ENCODE measurements at places on chromosomes 12 and 14.

DNA sequence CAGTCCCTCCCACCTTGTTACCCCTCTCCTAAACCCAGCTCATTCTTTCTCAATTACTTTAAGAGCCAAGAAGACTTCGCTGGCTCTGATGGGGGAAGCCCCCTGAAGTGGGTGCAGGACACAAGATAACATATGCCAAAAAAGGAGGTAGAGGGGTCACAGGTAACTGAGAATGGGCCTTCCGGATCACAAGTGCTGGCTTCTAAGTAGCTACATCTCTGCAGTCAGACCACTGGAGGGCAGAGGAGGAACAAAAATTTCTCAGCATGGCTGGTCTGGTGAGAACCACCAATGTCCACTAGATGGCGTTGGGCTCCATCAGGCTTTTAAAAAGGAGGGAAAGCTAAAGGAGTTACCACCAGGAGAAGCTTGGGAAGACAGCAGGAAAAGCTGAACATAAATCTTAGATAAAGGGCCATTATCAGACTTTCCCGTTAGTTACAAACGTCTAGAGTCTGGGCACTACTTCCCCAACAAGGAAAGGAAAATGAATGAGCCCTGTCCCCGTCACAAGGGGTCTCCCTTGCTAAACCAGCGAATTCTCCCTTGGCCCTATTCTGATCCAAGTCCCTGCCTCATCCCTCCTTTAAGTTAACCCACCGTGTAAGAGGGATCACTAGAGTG is 11.6 kb upstream of the CDH24 start:
- no peak for DNase-seq

- no peak for DNase-seq
Observed at GRCh38 chr14:35146711-35147149, 24.4 kb downstream of the PRORP start.

GRCh38 chr12:112216223-112216622 is 90.9 kb downstream of the TRAFD1 start:
- DNase-seq, result no peak

GRCh38 chr12:6646276-6647082 is 753 bp downstream of the ACRBP start:
- peak; percentile 55 for DNase-seq

DNA sequence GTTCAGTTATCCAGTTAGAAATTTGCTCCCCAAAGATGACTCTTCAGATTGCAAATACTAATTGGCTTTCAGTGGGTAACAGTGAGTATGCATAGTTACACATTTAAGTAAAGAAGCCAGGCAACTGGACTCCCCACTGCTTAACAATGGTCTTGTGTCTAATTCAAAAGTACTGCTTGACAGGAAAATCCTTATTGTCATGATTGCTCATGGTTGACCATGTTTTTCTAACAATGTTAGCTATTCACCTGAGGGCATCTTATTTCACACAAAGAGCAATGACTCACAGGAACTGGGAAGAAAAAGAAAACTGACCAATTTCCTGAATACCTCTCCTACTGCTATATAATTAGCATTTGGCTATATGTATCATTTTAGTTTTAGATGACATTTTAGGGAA is 33.7 kb upstream of the ALG10B start:
- DNase-seq, result peak; percentile 55

DNA sequence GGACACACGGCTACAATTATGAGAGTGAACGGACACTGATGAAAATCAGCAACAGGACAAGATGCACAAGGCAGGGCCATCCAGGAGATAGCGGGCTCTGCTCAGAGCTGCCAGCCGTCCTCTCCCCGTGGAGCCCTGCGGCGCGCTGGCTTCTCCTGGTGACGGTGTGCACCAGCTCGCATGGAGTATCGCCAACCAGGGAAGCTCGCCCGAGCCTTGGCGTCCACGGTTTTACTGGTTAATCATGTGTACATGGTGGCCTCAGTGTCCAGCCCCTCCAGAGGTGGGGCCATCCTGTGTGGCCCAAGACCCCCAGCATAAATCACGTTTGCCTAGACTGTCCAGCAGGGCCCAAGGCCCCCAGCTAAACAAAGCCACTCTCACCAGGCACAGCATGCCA is 31.2 kb upstream of the DYNC1H1 start:
- DNase-seq, result peak; percentile 60

GRCh38 chr12:62834406-62834805 is 100.5 kb downstream of the PPM1H start:
- no peak for DNase-seq

GRCh38 chr12:55707841-55708694 is at the start of gene ITGA7:
Gene ITGA7, minus strand, starts transcription at chr12:55707904. Its CDS starts 222 bp downstream, at chr12:55707682.
- DNase-seq, result peak; percentile 63

GRCh38 chr14:92430686-92431085 is 82.9 kb upstream of the RIN3 start:
- no peak for DNase-seq

GRCh38 chr12:121467638-121468498 is 68.0 kb downstream of the RNF34 start:
- DNase-seq, result peak; percentile 78

- no peak for DNase-seq
Observed at GRCh38 chr12:104024348-104024747, 25.6 kb downstream of the GLT8D2 start.

- DNase-seq, result no peak
Observed at GRCh38 chr12:125218952-125219351, 153.7 kb downstream of the AACS start.

DNA sequence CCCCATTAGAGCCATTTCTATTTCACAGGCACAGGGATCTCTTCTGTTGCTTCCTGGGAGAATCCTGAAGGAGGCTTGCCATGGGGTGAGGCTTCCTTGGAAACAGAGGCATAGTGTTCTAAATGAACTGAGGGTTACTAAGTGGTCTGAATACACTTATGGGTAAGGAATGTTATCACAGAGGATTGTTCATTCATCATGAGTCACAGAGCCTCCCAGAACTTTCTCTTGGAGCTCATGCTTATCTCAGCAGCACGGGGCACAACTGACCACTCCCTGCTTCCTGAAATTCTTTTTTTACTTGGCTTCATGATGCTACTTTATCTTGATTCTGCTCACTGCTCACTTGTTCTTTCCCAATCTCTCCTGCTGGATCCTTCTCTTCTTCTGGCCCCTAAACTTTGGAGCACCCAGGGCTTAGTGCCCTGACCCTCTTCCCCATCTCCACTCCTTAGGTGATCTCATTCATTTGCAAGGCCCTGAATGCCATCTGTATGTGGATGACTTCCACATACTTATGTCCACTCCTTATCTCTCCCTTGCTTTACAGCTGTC is 57.9 kb downstream of the ANO6 start:
- no peak for DNase-seq

GRCh38 chr12:31006416-31007152 is 67.1 kb upstream of the DDX11 start:
- no peak for DNase-seq

DNA sequence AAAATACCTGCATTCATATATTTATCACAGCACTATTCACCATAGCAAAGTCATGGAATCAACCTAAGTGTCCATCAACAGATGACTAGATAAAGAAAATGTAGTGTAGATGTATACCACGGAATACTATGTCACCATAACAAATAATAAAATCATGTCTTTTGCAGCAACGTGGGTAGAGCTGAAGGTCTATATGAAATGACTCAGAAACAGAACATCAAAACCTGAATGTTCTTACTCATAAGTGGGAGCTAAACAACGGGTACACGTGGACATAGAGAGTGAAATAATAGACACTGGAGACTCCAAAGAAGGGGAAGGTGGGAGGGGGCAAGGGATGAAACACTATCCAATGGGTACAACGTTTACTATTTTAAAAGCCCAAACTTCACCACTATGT is 37.9 kb downstream of the SLC38A1 start:
- DNase-seq, result no peak

GRCh38 chr12:67073336-67073735 is 195.8 kb upstream of the CAND1 start:
- no peak for DNase-seq

DNA sequence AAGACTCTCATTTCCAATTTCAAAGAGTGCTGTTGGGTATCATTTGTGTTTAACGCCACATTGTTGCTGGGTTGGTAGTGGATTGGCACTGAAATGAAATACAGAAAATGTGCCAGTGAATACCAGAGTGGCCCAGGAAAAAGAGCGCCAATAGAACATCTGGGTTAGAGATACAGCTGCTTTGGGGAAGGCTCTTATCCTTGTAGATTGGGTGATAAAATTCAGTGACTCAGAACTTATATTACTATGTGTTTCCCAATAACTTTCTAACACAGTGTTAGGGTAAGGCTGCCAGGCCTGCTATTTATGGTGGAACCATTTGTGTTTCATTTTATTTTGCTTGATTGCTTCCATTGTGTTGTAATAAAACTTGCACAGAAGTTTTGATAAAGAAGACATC is 168.2 kb upstream of the SSTR1 start:
- no peak for DNase-seq

DNA sequence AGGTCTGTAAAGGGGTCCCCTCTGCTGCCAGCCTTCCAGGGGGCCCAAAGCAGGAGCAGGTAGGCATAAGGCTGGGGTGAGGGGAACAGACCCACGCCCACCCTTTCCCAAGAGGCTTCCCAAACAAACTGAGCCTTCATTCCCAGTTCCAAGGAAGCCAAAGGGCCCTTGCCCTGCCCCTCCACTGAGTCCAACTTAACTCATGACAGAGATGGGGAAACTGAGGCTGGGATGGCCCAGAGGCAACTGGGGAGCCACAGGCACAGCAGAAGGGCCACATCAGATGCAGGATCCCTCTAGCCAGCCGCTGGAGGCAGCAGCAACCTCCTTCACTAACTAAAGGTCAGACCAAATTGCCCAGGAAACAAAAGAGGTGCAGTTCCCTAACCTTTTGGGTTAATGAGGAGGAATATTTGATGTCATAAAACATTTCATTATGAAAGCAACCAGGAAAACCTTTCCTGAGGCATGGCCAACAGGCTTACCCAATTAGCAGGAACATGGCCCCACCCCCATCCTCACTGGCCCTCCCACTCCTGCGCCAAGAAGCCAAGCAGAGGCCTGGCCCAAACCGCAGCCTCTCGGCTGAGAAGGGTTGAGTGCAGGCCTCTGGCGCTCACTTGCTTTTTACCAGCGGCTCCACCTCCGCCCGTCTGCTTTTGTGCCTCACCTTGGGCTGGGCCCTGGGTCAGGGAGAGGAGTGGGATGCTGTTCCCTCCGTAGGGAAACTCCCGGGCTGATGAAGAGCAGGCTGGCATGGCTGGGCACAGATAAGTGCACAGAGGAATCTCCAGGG is 293.5 kb upstream of the RTL1 start:
- no peak for DNase-seq

DNA sequence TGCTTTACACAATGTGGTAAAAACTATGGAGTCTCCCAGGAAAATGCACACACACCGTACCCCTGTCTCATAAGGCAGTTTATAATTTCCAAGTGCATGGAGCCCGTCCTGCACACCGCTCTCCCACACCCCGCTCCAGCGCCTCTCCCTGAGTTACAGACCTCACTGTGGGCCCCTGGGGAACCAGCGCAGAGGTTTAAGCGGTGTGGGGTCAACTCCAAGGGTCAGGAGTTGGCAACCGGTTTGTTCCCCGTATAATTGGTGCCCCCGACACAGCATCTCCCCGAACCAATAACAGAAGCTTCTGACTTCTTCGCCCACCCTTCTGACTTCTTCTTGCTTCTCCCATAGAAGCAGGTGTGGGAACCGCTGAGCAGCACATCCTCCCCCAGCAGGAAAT is 58.4 kb upstream of the DDX11 start:
- DNase-seq, result no peak

GRCh38 chr12:80412343-80412953 is 31.6 kb upstream of the PTPRQ start:
- peak; percentile 91 for DNase-seq

DNA sequence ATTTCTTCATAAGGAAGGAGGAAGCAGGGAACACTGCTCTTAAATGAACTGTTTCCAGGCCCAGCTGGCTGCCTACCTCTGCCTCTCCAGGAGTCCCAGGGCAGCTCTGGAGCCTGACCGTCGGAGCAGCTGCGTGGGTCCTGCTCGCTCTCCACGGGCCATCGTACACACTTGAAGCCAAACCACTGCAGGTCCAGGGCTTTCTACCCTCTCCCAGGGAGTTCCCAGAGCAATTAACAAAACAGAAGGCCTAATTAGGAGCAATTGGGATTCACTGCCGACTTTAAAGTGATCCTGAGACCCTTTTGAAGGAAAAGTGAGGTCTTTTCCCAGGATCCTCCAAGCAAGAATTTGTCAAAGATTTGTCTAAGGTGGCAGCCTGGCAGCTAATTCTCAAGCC is 76.9 kb downstream of the OTX2 start:
- no peak for DNase-seq

- peak; percentile 65 for DNase-seq
Observed at GRCh38 chr14:92532490-92533163, 19.0 kb downstream of the RIN3 start.

DNA sequence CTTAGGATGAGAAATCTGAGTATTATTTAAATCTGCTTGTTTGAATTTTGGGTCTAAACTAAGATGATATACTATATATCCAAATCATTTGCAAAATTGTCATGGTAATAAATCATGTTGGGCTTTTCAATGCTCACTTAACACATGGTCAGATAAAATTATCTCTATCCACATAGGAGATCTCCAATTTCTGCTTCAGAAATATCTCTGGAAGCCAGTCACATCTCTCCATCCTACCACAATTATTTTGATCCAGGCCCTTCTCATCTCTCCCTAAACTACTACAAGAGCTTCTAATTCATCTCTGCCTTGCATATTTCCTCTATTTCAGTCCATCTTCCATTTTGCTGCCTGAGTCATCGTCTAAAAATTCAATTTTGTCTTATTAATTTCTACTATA is 3.8 kb downstream of the DCN start:
- no peak for DNase-seq

GRCh38 chr14:54881761-54882401 is 20.7 kb downstream of the GCH1 start:
- DNase-seq, result no peak

GRCh38 chr12:53205747-53206419 is 1.2 kb downstream of the ITGB7 start:
- no peak for DNase-seq

DNA sequence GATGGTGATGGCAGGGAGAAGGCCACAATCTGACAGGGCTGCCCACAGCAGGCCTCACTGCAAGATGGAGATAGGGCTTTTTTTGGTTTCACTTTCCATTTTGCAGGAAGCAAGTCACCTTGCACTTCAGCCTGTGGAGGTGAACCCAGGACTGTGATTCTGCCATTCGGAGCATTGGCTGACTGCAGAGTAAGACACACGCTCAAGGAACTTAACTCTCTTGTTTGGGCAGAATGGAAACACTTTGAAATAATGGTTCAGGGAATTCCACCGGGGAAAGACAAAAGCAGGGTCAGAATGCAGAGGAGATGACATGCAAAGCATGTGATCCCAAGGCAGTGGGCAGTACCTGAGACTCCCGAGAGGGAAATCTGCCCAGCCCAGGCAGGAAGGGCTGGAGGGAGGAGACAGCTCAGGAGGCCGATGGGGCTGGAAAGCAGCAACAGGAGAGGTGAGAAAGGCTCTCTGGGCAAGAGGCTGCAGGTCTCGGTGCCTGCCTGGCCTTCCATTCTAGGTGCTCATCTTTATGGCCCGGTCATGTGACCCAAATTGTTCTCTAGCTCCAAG is 58.7 kb upstream of the PRMT8 start:
- peak; percentile 100 for DNase-seq

- DNase-seq, result no peak
Observed at GRCh38 chr14:63295231-63295685, 23.5 kb downstream of the GPHB5 start.

Data from DMS53 (cell line).